ENCODE measurements at places on chromosomes 4 and X.

DNA sequence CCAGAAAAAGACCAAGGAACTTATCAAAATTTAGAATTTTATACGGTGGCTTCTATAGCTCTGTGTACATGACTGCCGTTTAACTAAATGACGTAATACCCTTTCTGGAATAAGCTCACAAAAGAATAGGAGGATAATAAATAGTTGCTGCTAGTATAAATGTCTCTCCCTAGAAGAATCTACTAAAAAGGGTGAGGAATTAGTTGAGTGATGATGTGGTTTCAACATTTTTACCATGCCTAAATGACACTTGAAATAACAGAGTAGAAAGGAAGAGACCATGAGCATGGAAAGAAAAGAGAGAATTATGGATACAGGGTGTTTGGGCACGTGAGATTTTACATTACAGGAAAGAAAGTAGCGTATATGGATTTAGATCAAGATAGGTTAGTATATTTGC lies 231.1 kb downstream of the ARAP2 start:
- no peak for DNase-seq

DNA sequence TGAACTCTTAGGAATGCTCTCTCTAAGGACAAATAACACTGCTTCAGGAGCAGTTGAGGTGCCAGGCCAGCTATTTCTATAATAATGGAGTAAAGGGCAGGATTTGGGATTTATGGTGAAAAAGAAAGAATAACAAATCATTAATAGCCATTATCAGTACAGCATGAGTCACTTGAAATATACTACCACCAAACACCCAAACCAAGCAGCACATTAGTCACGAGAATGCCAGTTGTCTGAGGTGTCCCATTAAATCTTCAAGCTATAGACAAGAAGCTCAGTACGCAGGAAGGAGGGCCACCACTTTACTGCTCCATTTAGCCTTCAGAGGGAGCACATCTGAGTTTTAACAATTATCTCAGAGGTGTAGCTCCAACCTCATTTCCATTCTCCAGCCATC lies 106.8 kb upstream of the MAGEA10 start:
- DNase-seq, result no peak

- DNase-seq, result no peak
Observed at GRCh38 chrX:56397636-56398035, 165.5 kb downstream of the KLF8 start.

DNA sequence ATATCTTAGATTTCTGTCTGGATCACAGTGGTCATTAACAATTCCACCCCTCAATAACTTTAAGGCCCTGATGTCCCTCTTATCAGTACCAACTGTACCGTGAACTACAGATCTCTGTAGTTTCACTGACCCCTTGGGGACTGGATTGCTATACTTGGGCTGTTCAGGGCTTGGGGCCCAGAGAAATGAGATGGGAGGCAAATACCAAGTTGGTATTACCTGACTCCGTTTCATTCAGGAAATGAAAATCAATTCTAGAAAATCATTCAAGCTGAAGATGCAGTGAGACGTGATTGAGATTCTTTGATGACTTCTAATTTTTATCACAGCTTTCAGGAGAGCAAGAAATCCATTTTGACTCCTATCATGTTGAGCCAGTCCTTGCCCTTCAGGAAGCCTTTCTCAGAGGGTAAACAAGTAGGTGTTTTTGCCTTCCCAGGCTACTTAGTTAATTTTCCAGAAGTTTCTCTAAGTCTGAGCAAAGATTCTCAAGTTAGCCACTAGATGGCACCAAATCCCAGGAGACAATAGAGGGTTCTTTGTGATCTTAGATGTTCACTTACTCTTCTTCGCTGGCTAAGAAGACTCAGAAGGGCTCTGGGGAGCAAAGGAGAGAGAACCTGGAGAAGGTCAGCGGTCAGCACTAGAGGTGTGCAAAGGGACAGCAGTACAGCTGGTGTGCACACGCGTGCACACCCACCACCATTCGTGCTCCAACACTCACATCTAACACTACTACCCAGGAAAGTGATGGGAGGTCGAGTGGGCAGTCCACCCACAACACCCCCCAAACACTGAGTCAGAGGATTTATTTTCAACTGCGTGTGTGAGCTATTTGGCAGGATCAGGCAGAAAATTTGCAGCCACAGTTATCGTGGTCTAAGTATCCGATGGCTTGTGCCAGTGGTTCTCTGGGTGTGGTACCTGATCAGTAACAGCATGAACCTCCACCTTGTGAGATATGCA lies 7.4 kb downstream of the HNRNPH2 start:
- peak; percentile 4 for DNase-seq

DNA sequence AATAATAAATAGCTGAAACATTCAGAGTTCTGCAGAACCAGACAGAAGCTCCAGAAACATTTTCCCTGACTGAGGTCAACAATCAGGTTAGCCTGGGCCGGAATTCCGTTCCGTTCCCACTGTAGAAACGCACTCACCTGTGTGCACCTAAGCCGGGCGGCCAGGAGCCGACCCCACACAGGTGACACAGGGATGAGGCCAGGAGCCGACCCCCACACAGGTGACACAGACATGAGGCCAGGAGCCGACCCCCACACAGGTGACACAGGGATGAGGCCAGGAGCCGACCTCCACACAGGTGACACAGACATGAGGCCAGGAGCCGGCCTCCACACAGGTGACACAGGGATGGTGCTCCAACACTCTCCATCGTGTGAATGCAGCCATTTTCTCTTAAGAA lies 21.9 kb downstream of the FAT1 start:
- DNase-seq, result no peak

- DNase-seq, result no peak
Observed at GRCh38 chrX:20567108-20567507, 300.4 kb upstream of the RPS6KA3 start.

GRCh38 chrX:39536211-39536610 lies 561.5 kb downstream of the BCOR start:
- DNase-seq, result no peak

DNA sequence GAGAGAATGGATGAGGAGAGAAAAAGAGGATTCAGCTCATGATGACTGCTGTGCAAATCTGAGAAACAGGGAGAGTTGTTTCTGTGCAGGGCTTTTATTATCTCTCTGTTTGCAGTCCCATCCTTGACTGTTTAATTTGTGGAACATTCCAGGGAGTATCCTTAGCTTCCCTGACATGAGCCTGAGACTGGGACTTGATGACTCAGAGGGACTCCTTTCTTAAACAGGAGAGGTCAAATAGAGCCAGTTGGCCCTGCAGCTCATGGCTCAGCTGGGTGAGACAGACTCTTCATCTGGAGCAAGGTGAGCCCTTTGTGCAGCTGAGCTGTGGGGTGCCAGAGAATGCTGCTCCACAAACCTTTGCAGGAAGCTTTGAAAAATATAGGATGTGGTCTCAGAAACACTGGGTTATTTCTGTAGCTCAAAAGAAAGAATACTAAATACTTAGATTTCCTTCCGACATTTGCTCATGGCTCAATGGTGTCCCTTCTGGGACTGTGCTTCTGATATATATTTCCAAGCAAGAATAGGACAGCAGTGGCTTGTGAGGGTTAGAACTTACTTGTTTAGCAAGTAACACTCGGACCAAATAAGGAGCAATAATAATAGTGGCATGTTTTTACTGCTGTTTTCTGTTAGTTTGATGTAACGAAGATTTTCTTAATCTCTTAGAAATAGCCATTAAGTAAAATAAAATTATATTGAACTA lies 14.5 kb downstream of the ARHGAP24 start:
- no peak for DNase-seq

DNA sequence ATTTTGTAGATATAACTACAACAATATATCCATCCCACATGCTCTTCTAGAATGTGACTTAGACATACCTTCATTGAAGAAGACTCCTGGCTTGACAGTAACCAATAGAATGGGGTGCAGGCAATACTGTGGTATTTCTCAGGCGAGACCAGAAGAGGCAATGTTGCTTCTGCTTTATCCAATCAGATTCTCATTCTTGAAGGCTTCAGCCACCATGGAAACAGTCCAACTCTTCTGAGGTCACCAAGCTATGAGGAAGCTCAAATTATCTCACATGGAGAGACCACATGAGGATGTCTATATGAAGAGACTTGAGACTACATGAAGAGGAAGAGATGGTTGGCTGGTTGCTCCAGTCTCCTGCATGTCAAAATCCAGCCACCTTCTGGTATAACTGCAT lies 469.9 kb downstream of the PCDH10 start:
- DNase-seq, result no peak

- DNase-seq, result no peak
Observed at GRCh38 chrX:107773206-107773605, 2.4 kb downstream of the TSC22D3 start.

DNA sequence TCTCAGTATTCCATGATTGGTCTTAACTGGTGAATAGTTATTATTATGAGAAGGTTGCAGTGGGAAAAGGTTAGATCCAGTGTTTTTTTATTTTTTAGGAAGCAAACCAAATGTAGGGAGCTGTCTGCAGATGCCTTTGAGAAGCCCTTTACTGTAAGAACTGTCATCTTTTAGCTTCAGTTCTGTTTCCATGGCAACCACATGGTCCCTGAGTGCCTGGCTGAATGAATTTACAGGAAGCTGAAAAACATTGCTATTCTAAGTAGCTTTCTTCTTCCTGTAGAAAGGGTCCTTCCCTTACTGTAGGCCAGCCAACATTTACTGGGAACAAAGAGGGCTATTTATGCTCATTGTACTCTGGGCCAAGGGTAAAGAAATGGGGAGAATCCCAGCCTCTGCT lies 103.3 kb downstream of the DCLK2 start:
- DNase-seq, result no peak

DNA sequence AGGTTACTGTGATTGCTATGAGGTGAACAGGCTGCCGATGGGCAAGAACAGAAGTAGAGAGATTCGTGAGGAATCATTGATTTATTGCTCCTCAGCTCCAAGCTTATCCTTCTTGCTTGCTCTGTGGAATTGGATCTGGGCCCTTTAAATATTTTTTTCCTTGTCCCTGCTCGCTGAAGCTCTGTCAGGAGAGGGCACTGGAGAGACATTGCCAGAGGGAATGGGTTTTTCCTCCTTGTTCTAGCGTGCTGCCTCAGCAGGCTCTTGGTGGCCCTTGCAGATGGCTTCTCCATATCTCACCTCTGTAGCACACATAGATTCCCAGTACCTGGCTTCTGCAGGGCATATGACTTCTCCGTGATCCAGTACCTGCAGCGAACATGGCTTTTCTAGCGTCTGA lies 67.4 kb downstream of the CNGA2 start:
- no peak for DNase-seq

DNA sequence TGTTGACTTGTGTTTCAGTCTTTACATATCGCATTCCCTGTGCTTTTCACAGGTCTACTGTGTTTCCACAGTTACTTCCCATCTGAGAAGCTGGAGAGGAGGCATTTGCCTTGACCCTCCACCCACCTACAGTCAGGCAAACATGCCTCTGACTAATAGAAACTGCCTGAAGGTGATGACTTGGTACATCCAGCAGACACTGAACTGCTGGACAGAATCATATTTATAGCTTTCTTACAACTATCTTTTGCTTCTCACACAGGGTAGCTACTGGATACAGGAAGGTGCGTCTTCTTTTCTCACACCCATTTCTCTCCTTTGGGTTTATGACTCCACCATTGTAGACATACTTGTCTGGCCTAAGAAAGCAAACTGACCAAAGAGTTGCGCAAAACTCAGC lies 58.0 kb downstream of the VGLL1 start:
- DNase-seq, result no peak

- DNase-seq, result peak; percentile 76
Observed at GRCh38 chr4:101346351-101347266, 717 bp downstream of the PPP3CA start.

DNA sequence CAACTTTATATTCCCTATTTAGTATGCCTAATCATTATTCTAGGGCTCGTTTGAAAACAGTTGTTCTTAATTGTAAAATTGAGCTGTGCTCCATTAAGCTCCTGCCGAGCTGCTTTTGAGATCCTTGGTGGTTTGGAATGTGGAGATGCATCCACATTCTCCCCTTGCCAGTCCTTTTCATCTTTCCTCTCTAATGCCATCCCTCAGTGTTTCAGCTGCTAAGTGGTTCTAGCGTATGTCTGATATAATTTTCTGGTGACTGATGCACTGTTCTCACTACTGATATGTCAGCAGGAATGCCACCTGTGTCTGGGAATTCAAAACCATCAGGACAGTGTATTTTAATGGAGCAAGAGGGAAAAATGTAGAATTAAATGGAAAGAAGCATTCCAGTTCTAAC lies 1085.0 kb downstream of the CCSER1 start:
- DNase-seq, result no peak

GRCh38 chrX:130296743-130297142 lies 28.0 kb upstream of the ZNF280C start:
- DNase-seq, result no peak

GRCh38 chr4:83993774-83994173 lies 457.9 kb downstream of the GPAT3 start:
- DNase-seq, result no peak

- no peak for DNase-seq
Observed at GRCh38 chrX:123713434-123713833, 19.4 kb downstream of the THOC2 start.

DNA sequence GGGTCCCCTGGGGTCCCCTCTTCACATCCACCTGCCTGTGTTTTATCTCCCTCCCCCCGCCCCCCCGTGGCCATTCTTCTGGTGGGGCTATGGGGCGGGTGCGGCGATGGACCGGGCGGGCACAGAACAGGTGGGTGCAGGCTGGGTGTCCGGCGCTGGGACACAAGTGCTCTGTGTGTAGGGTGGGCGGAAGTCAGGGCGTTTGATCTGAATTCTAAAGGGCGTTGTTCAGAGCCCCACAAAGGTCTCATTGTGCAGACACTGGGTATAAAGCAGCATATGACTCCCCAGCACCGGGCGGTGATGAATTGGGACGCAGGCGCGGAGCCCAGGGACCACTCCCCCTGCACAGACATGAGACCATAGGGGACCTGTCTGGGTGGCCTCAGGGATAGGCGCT lies at the start of gene GJB1:
Gene GJB1, plus strand, starts transcription at position 296 of the 400 bp plus-strand sequence. CDS start 484 bp downstream, outside the sequence.
- DNase-seq, result peak; percentile 77

- no peak for DNase-seq
Observed at GRCh38 chr4:4758681-4759080, 100.8 kb upstream of the MSX1 start.

- no peak for DNase-seq
Observed at GRCh38 chr4:76990288-76991080, 40.9 kb downstream of the SEPTIN11 start.

GRCh38 chrX:48787505-48788443 lies 1.4 kb downstream of the GATA1 start:
- no peak for DNase-seq

- no peak for DNase-seq
Observed at GRCh38 chr4:153075836-153076518, 128.3 kb upstream of the TRIM2 start.

DNA sequence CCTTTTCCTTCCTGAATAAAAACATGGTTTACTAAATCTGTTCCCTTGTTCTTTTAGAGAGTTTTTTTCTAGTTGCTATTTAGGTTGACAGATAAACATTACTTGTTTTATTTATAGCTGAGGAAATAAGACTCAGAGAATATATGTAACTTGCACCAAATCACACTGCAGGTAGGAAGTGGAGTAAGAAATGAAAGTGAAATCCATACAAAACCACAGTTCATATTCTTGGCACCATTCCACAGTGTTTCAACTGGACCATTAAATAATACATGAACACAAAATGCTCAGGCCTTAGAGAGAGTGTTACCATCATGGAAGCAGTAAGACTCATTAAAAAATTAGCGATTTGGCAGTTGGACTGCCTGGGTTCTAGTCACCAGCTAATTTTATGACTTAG lies 326.9 kb upstream of the SLIT2 start:
- DNase-seq, result no peak
